ENCODE measurements at places on chromosomes 13 and 19. TPM values are rescaled to one million over a fixed set of nuclear protein-coding genes. Genes with fewer than 3 reads are reported as not detected.
A peak's percentile ranks its signal among the peaks of the same experiment; 100 is the strongest.

The ZNF235 gene
- total RNA-seq: 4.5 TPM

The PCSK4 gene
- total RNA-seq: 1.0 TPM

- no peak overlapping the region for H3K4me3 ChIP-seq
- H3K36me3 ChIP-seq: no peaks in the 10 kb centered on the region
- peak overlapping the region; percentile 62 for H3K27ac ChIP-seq
- DNase-seq: no peak
- H3K4me1 ChIP-seq: peaks cover 13% of the 10 kb centered on the region
Observed at GRCh38 chr19:43439032-43439708, 24.5 kb downstream of the TEX101 start.

GRCh38 chr19:50002386-50002960, 22.7 kb downstream of the VRK3 start:
- H3K27ac ChIP-seq: no peak overlapping the region
- H3K36me3 ChIP-seq: peaks cover 71% of the 10 kb centered on the region
- no peak overlapping the region for H3K4me3 ChIP-seq
- H3K27me3 ChIP-seq: no peaks in the 10 kb centered on the region

- peaks cover 74% of the 10 kb centered on the region for H3K36me3 ChIP-seq
- H3K4me3 ChIP-seq: no peak overlapping the region
- H3K4me1 ChIP-seq: no peaks in the 10 kb centered on the region
- H3K27ac ChIP-seq: no peak overlapping the region
- no peaks in the 10 kb centered on the region for H3K27me3 ChIP-seq
- no peak for DNase-seq
Observed at GRCh38 chr19:34494601-34495000, 13.0 kb downstream of the WTIP start.

GRCh38 chr13:100195568-100195967, 106.7 kb downstream of the PCCA start:
- H3K27ac ChIP-seq: no peak overlapping the region
- no peaks in the 10 kb centered on the region for H3K27me3 ChIP-seq
- no peak for DNase-seq
- no peaks in the 10 kb centered on the region for H3K4me1 ChIP-seq

- no peak overlapping the region for H3K4me3 ChIP-seq
- no peak overlapping the region for H3K27ac ChIP-seq
- peaks cover 20% of the 10 kb centered on the region for H3K36me3 ChIP-seq
Observed at GRCh38 chr13:41720839-41721561, 239.9 kb downstream of the VWA8 start.

- DNase-seq: no peak
- no peaks in the 10 kb centered on the region for H3K27me3 ChIP-seq
- H3K4me3 ChIP-seq: no peak overlapping the region
- no peak overlapping the region for H3K27ac ChIP-seq
- H3K36me3 ChIP-seq: no peaks in the 10 kb centered on the region
- H3K4me1 ChIP-seq: no peaks in the 10 kb centered on the region
Observed at GRCh38 chr13:44489751-44490150, 86.4 kb downstream of the TSC22D1 start.

The IZUMO2 gene
- not detected for total RNA-seq

DNA sequence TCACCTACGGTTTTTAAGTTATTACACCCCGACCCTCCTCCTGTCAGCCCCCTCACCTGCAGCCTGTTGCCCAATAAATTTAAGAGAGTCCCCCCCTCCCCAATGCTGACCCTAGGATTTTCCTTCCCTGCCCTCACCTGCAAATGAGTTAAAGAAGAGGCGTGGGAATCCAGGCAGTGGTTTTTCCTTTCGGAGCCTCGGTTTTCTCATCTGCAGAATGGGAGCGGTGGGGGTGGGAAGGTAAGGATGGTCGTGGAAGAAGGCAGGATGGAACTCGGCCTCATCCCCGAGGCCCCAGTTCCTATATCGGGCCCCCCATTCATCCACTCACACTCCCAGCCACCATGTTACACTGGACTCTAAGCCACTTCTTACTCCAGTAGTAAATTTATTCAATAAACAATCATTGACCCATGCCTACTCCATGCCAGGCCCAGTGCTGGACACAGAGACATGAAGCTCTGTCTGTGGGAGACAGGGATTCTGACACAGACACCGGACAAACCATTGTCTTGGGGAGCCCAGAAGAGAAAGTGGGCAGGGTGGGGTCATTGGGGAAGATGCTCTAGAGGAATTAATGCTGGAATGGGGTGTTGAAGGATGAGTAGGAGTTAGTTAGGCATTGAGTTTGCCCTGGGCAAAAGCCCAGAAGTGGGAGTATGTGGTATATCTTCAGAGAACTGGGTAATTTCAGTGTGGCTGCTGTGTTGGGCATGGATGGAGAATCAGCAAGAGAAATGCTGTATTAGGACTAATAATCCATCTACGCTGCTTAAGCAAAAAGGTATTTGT, 19.2 kb downstream of the CKM start:
- no peaks in the 10 kb centered on the region for H3K4me1 ChIP-seq
- no peaks in the 10 kb centered on the region for H3K27me3 ChIP-seq
- DNase-seq: no peak
- peaks cover 31% of the 10 kb centered on the region for H3K36me3 ChIP-seq

The EMP3 gene
- total RNA-seq: 16.9 TPM

GRCh38 chr13:70568571-70568970, 460.3 kb upstream of the KLHL1 start:
- no peaks in the 10 kb centered on the region for H3K4me1 ChIP-seq
- no peaks in the 10 kb centered on the region for H3K27me3 ChIP-seq
- H3K4me3 ChIP-seq: no peak overlapping the region
- no peaks in the 10 kb centered on the region for H3K36me3 ChIP-seq
- H3K27ac ChIP-seq: no peak overlapping the region
- DNase-seq: no peak

Measured in right atrium auricular region (tissue), 2 donors.